ENCODE measurements at places on chromosomes 6 and 20. TPM values are rescaled to one million over a fixed set of nuclear protein-coding genes. Genes with fewer than 3 reads are reported as not detected.

DNA sequence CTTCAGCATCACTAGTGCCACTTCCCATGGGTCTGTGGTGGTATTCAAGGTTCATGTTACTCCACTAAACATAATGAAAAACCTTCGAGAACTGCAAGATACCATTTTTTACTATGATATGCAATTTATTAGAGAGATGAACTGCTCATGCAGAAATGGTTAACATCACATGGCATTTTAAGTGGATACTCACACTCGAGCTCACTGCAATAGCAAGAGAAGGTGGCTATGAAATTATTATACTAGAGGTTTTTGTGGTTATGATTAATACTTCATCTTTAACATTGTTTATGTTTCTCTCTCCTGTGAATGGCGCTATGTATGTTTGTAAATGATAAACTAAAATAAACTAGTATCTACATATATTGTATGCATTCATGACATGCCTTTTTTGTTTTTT, 35.1 kb downstream of the SCAF8 start:
- H3K36me3 ChIP-seq = peaks cover 6% of the 10 kb centered on the region
- DNase-seq = no peak
- H3K27ac ChIP-seq = no peak overlapping the region
- no peak overlapping the region for H3K4me3 ChIP-seq
- H3K27me3 ChIP-seq = no peaks in the 10 kb centered on the region

SSTR4 gene
- not detected for total RNA-seq

OPRL1 gene
- total RNA-seq = 3.0 TPM

DNA sequence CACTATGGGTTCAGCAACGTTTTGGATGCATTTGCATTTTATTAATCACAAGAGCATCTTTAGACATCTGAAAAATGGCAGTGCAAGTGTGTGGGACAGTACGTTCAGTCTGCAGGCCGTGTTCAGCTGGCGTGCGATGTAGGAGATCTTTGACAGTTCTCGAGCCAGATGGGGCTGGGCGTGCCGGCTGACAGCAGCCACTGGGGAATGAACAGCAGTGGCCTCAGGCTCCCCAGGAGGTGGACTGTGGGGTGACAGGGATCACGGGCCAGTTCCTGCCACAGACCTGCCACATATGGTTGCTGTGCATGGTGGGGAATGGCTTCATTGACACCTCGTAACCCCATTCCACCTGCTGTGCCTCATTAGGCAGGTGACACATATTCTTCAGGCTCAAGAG, 16.4 kb upstream of the MLN start:
- no peaks in the 10 kb centered on the region for H3K4me1 ChIP-seq
- no peak overlapping the region for H3K4me3 ChIP-seq
- H3K36me3 ChIP-seq = no peaks in the 10 kb centered on the region
- no peaks in the 10 kb centered on the region for H3K27me3 ChIP-seq
- DNase-seq = no peak

MAN1A1 gene
- total RNA-seq = 41.7 TPM

NCOA5 gene
- 19.3 TPM for total RNA-seq

ARMH2 gene
- not detected for total RNA-seq

DNA sequence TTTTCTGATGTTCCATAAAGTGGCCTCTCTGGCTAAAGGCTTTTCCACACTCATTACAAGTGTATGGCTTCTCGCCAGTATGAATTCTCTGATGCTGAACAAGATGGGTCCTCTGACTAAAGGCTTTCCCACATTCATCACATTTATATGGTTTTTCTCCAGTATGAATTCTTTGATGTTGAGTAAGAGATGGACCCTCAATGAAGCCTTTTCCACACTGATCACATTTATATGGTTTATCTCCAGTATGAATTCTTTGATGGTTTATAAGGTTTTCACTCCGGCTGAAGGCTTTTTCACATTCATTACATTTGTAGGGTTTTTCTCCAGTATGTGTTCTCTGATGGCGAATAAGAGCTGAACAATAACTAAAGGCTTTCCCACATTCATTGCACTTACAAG, 20.4 kb downstream of the ZNF184 start:
- H3K27ac ChIP-seq = no peak overlapping the region
- peak overlapping the region; percentile 61 for H3K4me3 ChIP-seq
- H3K27me3 ChIP-seq = no peaks in the 10 kb centered on the region
- H3K36me3 ChIP-seq = peaks cover 80% of the 10 kb centered on the region
- no peak for DNase-seq

GRCh38 chr6:36660771-36661471, 17.6 kb upstream of the CDKN1A start:
- peaks cover 26% of the 10 kb centered on the region for H3K27me3 ChIP-seq
- H3K4me1 ChIP-seq = no peaks in the 10 kb centered on the region
- H3K36me3 ChIP-seq = no peaks in the 10 kb centered on the region
- DNase-seq = peak; percentile 90
- no peak overlapping the region for H3K27ac ChIP-seq
- no peak overlapping the region for H3K4me3 ChIP-seq

DNA sequence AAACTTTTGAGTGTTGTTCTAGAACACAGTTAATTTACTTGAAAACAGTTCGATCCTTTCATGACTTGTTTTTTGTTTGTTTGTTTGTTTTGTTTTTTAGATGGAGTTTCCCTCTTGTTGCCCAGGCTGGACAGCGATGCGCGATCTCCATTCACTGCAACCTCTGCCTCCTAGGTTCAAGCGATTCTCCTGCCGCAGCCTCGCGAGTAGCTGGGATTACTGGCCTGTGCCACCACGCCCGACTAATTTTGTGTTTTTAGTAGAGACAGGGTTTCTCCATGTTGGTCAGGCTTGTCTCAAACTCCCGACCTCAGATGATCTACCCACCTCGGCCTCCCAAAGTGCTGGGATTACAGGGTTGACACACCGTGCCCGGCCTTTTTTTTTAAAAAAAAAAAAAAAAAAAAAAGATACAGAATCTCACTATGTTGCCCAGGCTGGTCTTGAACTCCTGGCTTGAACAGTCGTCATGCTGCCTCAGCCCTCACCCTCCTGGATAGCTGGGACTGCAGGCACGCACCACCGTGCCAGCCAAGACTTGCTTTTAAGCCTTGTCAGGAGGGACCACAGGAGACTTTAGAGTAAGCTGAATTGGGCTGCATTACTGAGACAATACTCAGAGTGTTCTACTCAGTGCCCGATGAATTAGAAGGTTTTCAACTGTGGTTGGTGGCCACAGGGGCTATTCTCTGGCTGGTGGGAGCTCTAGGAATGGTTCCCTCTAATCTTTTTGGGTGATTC, 76.7 kb upstream of the SLC22A16 start:
- no peak overlapping the region for H3K4me3 ChIP-seq
- H3K27ac ChIP-seq = no peak overlapping the region
- no peak for DNase-seq
- H3K27me3 ChIP-seq = no peaks in the 10 kb centered on the region

DNA sequence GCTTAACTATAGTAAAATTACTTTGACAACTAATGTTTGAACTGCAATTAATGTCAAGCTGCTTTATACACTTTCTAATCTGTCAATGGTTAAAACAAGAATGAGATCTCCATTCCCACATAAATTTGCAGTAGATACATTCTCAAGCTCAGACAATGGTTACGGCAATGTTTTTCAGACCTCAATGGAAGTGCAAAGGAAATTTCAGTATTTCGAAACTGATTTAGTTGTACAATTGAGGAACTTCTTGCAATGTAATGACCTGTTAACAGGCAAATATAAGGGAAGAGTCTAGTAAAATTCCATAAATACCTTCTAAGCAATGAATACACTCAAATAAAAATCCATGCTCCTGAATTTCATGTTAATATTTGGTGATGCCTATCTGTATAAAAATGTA, 94.7 kb downstream of the ADTRP start:
- no peaks in the 10 kb centered on the region for H3K36me3 ChIP-seq
- H3K4me1 ChIP-seq = peaks cover 5% of the 10 kb centered on the region
- no peaks in the 10 kb centered on the region for H3K27me3 ChIP-seq
- H3K4me3 ChIP-seq = no peak overlapping the region
- DNase-seq = no peak
- H3K27ac ChIP-seq = no peak overlapping the region

DNA sequence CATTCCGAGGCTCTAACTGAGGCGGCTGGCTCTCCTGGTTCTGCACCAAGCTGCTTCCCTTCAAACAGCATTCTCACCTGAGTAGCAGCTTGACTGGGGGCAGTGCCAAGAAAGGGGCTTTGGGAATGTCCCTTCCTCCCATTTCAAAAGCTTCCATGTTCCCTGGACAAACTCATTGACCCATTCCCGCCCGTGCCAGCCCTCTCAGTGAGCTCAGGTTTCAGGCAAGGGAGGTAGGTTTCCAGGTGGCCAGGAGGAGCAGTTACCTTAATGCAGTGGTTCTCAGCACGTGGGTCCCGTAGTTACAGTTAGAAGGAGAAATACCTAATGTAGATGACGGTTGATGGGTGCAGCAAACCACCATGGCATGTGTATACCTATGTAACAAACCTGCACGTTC, 135.2 kb downstream of the ELOVL4 start:
- H3K4me3 ChIP-seq = no peak overlapping the region
- no peaks in the 10 kb centered on the region for H3K36me3 ChIP-seq
- no peaks in the 10 kb centered on the region for H3K27me3 ChIP-seq
- H3K27ac ChIP-seq = no peak overlapping the region

DNA sequence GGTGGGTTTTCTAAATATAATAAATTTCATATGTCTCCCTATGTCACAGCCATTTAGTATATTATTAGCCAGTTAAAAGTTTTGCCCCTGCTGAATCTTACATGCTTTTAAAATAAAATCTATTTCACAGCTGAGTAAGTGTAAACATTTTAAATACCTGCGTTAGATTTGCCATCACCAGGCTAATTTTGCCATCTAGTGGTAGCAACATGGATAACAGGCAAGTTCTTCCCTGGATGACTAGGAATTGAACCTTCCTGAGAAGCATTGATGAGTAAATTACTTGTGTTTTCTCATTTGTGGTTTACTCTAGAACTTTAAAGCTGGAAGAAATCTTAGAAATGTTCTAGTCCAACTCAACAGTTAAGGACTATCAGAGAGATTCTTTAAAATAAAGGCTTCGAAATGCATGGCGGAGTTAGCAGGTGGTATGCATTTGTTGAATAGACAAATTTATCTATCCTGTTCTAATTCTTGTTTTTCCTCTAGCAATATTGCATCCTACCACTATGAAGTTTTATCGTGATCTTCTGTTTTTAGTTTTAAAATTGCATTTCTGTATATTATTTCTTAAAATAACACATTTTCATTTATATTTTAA, 2.6 kb downstream of the PRSS35 start:
- no peaks in the 10 kb centered on the region for H3K27me3 ChIP-seq
- peak overlapping the region; percentile 79 for H3K4me3 ChIP-seq
- no peaks in the 10 kb centered on the region for H3K36me3 ChIP-seq
- H3K4me1 ChIP-seq = no peaks in the 10 kb centered on the region
- no peak overlapping the region for H3K27ac ChIP-seq

GRCh38 chr20:52493171-52493721, 301.7 kb upstream of the ZFP64 start:
- H3K36me3 ChIP-seq = no peaks in the 10 kb centered on the region
- H3K4me1 ChIP-seq = no peaks in the 10 kb centered on the region
- no peak for DNase-seq
- peak overlapping the region; percentile 21 for H3K27ac ChIP-seq

ELOVL2 gene
- total RNA-seq = 19.7 TPM

GRCh38 chr6:2611092-2611491, 139.6 kb downstream of the MYLK4 start:
- H3K27ac ChIP-seq = no peak overlapping the region
- no peaks in the 10 kb centered on the region for H3K27me3 ChIP-seq
- H3K36me3 ChIP-seq = no peaks in the 10 kb centered on the region
- H3K4me3 ChIP-seq = no peak overlapping the region
- H3K4me1 ChIP-seq = no peaks in the 10 kb centered on the region
- DNase-seq = no peak

NKX2-2 gene
- total RNA-seq = 1.4 TPM

DCDC2 gene
- 1.4 TPM for total RNA-seq

IMPG1 gene
- total RNA-seq = not detected

TREML2 gene
- not detected for total RNA-seq

GRCh38 chr20:59672576-59672975, 68.2 kb downstream of the PHACTR3 start:
- no peaks in the 10 kb centered on the region for H3K27me3 ChIP-seq
- DNase-seq = no peak
- no peak overlapping the region for H3K27ac ChIP-seq
- H3K4me1 ChIP-seq = no peaks in the 10 kb centered on the region
- no peaks in the 10 kb centered on the region for H3K36me3 ChIP-seq
- no peak overlapping the region for H3K4me3 ChIP-seq

GRCh38 chr20:58407966-58408557, 19.0 kb downstream of the VAPB start:
- H3K4me1 ChIP-seq = peaks cover 7% of the 10 kb centered on the region
- no peak overlapping the region for H3K4me3 ChIP-seq

DNA sequence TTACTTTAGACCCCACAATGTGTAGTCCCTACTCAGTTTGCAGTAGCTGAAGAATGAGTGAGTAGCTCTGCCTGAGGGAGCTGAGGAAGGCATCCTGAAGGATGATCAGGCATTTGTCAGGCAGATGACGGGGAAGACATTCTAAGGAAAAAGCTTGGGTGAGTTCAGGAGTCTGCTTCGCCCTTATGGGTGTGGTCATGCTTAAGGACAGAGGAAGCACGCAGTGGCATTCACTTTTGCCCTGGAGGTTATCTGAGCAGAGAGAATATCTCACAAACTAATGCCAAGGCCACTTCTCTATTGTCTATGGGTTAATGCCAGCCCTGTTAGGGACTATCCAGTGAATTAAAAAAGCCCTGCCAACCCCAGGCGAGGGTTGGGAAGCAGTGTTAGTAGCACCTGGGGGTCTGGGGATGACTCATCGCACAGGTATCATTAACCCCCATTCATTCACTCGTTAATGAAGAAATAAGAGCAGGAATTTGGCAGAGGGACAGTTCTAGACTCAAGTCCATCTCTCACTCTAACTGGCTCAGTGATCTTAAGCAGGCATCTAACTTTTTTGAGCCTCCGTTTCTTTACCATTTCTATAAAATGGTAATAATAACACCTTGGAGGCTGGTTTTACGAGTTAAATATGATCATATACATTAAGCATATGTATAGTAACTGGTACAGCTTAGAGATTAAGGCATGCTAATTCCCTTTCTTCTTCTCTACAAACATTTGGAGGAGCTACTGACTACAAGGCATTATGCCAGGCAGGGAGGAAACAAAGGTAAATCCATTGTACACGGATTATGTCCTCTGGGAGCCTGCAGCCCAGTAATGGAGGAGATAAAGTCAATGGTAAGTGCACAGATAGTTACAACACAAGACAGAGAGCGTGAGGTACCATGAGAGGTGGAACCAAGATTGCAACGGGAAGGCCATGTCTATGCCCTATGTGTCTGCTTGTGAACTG, 93.2 kb upstream of the AKIRIN2 start:
- no peak overlapping the region for H3K4me3 ChIP-seq
- peaks cover 10% of the 10 kb centered on the region for H3K4me1 ChIP-seq
- no peaks in the 10 kb centered on the region for H3K36me3 ChIP-seq
- no peak overlapping the region for H3K27ac ChIP-seq

DNA sequence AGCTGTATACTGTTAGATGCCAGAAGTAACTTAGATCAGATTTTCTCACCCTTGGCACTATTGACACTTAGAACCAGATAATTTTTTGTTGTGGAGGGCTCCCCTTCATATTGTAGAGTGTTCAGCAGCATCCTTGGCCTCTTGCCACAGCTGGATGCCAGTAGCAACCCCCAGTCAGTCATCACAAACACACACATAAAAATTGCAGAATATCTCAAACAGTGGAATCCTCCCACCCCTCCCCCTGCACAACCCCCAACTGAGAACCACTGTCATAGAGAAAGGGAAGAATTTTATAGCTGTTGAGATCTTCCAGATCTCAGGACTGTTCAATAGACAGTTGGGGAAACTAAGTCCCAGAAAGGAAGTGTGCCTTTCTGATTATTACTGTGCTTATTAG, 81.2 kb upstream of the VSTM2L start:
- H3K4me1 ChIP-seq = peaks cover 5% of the 10 kb centered on the region
- no peak for DNase-seq
- no peaks in the 10 kb centered on the region for H3K36me3 ChIP-seq
- H3K4me3 ChIP-seq = no peak overlapping the region

Data from endodermal cell (in vitro differentiated cells).